ENCODE measurements at places on chromosomes 4 and X.
A peak's percentile ranks its signal among the peaks of the same experiment; 100 is the strongest.

- DNase-seq, result no peak
These were observed 48.0 kb upstream of the CASK start for GRCh38 chrX:41971346-41971745.

- no peak for DNase-seq
These were observed 836 bp downstream of the BTK start for GRCh38 chrX:101385026-101385684.

GRCh38 chr4:173121076-173121561 is 47.5 kb upstream of the GALNT7 start:
- DNase-seq, result no peak

GRCh38 chr4:3762753-3763549 is 3.2 kb upstream of the ADRA2C start:
- no peak for DNase-seq

DNA sequence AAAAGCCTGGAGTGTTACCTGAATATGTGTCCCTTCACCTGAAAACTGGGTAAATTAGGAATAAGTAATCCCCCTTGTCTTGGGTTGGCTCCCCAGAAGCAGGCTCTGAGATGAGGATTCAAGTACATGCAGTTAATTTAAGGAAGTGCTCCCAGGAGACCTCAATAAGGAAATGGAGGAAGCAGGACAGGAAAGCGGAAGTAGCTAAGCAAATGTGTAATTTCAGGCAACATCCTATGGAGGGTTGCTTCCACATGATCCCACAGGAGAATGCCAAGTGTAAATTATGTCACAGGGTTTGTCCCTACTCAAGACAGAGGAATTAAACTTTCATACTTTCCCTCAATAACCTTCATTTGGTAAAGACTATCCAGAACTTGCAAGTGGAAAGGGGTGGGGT is 48.1 kb upstream of the ARHGEF6 start:
- DNase-seq, result no peak

DNA sequence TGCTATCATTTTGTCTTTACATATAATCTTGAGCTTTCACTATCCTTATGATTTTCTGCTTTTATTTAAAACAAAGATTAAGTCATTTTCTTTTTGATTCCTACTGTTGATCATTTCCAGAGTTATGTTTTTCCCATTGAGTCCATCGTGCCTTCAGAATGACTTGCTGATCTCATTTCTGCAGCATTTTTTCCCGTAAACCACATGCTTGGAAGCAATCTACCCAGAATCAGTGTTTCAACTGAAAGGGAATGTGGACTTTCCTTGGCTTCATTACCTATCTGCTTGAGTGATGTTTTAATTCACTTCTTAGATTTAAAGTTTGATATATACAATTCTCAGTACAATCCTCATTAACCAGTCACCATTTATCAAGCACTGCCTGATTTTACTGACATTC is 192.4 kb upstream of the FSTL5 start:
- no peak for DNase-seq

GRCh38 chr4:11049001-11049400 is 364.4 kb upstream of the CLNK start:
- no peak for DNase-seq

- no peak for DNase-seq
These were observed 73.2 kb downstream of the HTRA3 start for GRCh38 chr4:8342651-8343261.

DNA sequence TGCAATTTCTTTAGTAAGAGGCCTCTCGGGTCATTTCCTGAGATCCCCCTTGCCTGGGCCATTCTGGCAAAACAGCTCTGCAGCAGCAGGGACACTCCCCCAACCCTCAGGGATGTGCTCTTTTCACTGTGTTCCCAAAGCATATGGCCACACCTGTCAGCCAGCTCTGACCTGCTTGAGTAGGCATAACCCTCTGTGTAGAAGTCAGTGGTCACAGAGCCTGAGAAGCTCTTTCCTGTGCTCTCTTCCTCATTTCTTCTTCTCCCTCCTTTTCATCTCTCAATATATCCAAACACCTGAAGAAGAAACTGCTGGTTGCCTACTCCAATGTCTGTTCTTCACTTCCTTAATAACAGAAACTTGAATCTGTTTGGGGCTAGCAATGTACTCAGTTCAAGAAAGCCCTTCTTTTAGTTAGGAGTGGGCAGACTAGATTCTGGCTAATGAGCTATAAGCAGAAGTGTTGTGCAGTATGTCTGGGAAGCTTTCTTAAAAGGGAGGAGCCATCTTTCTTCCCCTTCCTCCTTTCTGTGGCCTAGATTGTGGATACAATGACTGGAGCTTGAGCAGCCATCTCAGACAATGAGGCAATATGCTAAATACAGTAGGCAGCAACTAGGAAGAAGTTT is 73.3 kb downstream of the PRPS1 start:
- no peak for DNase-seq

GRCh38 chrX:10367406-10367805 is 210.6 kb downstream of the CLCN4 start:
- DNase-seq, result no peak

DNA sequence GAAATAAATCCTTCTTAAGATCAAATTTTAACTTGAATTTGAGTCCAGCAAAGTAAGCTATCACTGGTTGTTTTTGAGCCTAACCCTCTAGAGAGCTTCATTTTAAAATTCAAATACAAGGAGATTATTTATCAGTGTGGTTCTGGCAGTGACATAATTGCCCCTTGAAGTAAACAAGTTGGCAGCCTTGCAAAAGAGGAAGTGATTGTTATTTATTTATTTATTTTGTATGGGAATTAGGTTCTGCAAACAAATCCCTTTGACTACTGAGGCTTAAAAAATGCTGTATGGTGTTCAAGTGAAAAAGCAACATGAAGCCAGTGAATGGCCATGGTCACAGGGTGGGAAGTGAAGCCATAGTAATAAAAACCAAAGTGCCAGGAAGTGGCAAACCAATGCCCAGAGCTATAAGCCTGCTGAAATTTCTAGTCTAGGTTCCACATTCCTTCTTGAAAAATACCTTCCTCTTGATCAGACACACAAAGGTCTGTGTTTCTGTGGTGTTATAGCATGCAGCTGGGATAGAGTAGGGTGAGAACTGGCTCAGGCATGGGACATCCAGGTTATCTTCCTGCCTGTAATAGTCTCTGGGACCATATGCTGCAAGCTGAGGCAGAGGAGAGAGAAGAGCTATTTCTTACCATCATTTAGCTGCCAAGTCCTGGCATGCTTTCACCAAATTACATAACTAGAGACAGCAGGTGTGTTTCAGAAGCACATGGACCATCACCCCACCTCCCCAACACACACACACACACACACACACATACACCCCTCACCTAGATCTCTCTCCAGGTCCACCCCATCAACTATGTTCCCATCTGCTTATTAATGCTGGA is 47.1 kb upstream of the TSPAN7 start:
- DNase-seq, result no peak

GRCh38 chrX:54044877-54045338 is 635 bp upstream of the PHF8 start:
- DNase-seq, result peak; percentile 93

- no peak for DNase-seq
These were observed 236.4 kb upstream of the HHIP start for GRCh38 chr4:144409525-144409924.

GRCh38 chr4:101232074-101232776 is 115.1 kb downstream of the PPP3CA start:
- no peak for DNase-seq

DNA sequence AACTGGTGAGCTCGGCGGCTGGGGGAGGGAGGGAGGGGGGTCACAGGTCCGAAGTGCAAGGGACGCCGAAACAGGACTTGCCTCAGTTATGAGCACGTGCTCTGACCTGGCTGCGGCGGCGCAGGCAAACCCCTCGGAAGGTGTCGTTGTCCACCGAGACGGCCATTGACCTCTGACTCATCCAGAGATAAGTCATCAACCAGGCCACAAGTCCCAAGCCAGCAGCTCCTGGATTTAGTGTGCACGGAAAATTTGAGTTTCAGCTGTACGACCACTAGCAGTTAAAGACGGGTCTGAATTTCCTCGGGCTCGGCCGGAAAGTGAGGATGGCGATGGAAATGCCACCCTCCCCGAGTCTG is 674 bp downstream of the SH3D19 start:
- no peak for DNase-seq

GRCh38 chr4:89813197-89813596 is 23.8 kb downstream of the SNCA start:
- DNase-seq, result no peak

DNA sequence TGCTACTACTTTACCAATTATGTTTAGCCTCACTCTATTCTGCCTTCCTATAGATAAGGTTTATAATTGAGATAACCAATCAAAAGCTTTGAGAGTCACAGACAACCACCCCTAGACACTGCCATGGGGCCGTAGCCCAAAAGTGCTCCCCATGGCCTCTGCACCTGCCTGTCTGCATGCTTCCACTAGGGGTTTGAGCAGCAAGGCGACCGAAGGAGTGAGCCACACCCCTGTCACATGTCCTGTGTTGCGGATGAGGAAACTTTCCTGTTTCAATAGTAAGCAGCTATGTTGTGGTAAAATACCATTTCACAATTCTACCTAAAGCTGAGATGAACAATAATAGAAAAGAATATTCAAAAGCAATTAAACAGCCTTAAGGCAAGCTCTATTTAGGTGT is 856.0 kb upstream of the FRG1 start:
- DNase-seq, result no peak

GRCh38 chrX:8820910-8821527 is 19.8 kb upstream of the FAM9A start:
- DNase-seq, result peak; percentile 3

DNA sequence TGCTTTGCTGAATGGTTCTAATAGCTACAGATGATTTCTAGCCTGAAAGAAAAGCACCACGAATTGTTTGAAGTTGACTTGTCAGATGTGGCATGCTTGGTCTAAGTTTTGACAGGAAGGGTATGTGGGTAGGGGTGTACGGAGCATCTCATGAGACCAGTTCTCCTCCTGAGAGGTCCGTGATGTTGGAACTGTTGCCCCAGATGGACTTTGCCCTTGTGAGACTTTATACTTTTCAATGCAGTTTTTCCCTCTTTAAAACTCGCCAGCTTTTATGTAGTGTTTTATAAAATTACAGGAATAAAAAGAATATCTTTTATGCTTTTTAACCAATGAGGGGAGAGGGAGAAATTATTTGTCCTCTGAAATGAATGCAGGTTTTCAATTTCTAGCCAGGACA is 16.6 kb upstream of the XG start:
- DNase-seq, result no peak

GRCh38 chr4:41883988-41884734 is 51.1 kb upstream of the TMEM33 start:
- DNase-seq, result no peak

- DNase-seq, result no peak
These were observed 20.3 kb upstream of the LSM6 start for GRCh38 chr4:146155152-146155724.

- no peak for DNase-seq
These were observed 51.7 kb upstream of the MCF2 start for GRCh38 chrX:139759637-139760036.

- DNase-seq, result no peak
These were observed 37.2 kb downstream of the CXXC4 start for GRCh38 chr4:104457308-104457981.

- DNase-seq, result no peak
These were observed 44.7 kb downstream of the RTL5 start for GRCh38 chrX:72086995-72087394.

GRCh38 chr4:56821381-56822243 is at the start of gene SPINK2:
SPINK2 (minus strand) TSS chr4:56821701; CDS start chr4:56821662, 39 bp downstream.
- no peak for DNase-seq

DNA sequence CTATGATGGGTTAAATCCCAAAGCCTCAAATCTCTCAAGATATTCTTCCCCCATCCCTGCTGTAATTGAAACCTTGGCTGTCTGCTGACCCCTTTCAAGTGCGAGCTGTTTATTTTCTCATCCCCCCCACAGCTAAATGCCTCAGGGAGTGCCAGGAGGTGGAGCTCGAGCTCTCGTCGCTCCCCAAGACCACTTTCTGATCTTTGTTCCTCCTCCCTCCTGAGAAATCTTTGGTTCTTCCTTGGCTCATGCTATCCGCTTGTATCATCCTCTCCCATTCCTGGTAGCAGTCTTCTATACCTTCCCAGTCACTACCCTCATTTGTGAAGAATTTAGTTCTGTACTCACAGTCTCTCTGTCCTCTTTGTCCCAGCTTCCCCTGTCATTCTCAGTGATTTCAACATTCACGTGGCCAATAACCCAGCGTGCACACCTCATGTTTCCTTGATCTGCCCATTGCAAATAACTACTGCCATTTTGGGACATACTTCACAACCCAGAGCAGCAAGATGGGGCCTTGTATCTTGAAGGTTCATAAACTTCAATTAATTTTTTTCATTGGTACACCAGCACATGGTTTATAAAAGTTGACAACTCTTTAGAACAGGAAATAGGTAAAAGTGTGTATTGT is 9.2 kb upstream of the SLC25A43 start:
- DNase-seq, result no peak

- DNase-seq, result no peak
These were observed 31.5 kb upstream of the KLHL2 start for GRCh38 chr4:165175879-165176278.

DNA sequence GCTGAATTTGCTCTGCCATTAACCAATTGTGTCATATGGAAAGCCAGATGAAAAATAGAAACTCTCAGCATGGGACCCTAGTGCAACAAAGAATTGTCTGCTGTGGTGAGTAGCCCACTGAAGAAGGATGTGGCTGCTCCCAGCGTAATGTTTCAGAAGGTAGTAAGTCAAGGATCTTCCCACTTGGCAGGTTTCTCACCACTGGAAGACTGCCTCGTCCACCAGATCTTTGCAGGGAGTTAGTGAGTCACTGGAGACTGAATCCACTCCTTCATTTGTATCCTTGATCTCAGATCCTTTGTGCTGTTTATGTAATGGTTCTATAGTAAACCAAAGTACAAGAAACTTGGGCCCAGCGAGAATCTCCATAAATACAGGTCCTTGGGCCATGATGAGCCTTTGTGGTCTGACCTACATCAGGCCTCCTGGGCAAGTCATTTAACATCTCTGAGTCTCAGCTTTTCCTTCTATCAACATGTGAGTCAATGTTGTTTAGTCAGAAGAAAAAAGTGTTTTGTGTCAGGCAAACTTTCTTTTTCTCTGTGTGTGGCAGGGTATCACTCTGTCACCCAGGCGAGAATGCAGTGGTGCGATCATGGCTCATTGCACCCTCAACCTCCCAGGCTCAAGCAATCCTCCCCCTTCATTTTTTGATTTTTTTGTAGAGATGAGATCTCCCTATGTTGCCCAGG is 78.0 kb upstream of the CCDC160 start:
- no peak for DNase-seq

- no peak for DNase-seq
These were observed 40.9 kb upstream of the TBC1D19 start for GRCh38 chr4:26542991-26543390.

DNA sequence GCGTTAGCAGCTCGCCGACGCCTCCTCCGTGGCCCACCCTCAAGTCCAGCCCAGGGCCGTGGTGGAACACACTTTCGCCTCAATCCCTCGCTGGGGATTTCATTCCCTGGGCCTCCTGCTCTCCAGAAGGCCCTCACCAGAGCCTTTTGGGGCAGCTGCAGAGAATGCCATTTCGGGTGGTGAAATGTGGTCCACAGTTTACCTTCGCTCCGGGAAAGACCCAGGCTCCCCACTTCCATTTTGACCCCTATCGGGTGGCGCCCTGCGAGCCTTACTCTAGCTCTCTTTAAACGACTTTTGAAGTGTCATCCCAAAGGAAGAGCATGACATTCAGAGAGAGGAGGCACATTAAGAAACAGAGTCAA is 496 bp downstream of the SH2D1A start:
- DNase-seq, result no peak

GRCh38 chrX:107348051-107348450 is 101.4 kb upstream of the FRMPD3 start:
- no peak for DNase-seq

All from SHP77 treated with DMSO at 0.1 percent for 48 hours (cell line).